ENCODE measurements at places on chromosomes 2 and 18.

DNA sequence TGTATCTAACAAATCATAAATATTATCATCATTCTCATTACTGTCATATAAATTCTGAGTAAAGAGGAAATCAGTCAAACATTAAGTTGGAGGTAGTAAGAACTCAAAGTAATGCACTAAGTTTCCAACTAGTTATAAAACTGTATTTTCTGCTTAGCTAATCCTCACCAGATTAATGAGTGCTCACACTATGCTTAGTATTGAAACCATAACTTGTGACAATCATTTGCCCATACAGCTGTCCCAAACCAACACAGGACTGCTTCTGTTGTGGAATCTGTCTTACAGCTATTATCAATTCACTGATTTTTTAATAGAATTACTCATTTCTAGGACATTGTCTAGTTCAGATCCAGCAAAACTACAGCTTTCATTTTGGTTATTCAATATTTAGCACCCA is 41.5 kb upstream of the TANK start:
- DNase-seq, result no peak

DNA sequence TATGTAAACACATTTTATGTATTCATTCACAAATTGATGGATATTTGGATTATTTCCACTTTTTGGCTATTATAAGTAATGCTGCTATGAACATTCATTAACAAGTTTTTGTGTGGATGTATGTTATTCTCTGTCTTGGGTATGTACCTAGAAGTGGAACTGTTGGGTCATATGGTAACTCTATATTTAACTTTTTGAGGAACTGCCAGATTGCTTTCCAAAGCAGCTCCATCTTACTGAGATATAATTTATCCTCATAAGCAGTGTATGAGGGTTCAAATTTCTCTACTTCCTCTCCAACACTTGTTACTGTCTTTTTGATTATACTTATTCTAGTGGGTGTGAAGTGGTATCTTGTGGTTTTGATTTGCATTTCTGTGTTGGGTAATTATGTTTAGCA is 7.1 kb upstream of the EML6 start:
- no peak for DNase-seq

DNA sequence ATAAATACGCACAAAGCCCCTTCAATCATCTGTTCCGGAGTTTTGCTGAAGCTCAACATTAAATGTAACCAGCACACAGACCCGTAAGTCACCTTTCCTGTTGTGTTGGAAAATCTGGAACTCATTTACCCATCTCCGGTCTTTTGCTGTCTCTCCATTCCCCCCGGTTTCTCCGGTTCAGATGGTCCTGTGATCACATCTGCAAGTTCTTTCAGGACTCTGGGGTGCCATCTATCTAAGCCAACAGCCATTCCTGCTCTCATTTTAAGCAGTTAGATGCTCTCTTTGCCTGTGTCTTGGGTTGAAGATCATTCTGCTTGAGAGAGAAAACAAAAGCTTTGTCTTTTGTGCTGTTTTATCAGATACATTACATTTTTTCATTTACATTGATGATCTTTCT is 91.7 kb upstream of the TGIF1 start:
- DNase-seq, result no peak

DNA sequence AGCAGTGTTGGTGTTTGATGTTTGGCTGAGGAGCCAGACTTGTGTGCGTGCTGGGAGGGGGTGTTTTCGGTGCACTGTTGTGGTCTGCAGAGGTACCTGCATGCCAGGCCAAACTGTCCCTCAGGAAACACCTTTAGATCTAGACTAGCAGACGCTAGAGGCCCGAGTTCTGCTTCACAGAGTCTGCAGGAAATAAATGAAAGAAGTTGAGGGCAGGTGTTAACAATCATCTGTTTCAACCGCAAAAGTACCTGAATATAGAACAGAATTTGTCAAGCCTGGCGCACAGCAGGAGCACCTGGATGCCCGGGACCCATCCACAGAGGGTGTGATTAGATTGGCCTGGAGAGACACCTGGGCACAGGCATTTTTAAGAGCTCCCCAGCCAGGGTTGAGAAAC is 40.5 kb upstream of the REL start:
- no peak for DNase-seq

GRCh38 chr2:172248381-172248780 is 145.7 kb upstream of the DLX2 start:
- DNase-seq, result no peak

GRCh38 chr2:148926291-148926961 is 51.4 kb downstream of the KIF5C start:
- DNase-seq, result peak; percentile 9

DNA sequence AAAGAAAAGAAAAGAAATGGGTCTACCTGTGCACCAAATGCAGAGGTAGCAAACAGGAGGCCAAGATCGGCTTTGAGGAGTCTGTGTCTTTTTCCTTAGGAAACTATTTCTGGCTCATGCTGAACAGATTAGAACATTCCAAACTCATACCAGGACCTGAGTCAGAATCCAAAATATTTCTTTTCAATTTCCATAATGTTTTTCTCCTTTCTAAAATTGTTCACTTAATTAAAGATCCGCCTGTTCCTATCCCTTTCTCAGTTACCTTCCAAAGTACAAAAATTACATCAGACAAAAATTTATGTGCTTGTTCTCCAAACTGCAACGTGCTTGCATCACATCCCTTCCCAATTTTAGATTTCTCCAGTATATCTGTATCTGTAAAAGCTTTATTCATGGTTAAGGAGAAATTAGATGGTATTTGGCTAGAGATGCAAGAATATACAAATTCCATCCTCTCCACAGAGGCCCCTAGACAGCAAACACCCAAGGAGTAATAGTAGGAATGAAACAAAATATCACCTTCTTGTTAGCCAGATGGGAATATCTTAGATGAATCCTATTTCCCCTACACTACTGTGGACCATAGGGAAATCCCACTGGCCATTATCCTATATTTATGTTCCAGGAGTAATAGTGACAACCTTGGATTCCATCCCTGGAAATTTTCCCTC is 130.6 kb downstream of the LNPK start:
- DNase-seq, result no peak

Data from activated T-helper 1 cell treated with anti-CD3 and anti-CD28 coated beads, Interleukin-2, amount 50 U/mL, for 16 hours (primary cell).